Ovary (tissue), 10 donors: ENCODE measurements at places on chromosomes 7 and 10. TPM values are rescaled to one million over a fixed set of nuclear protein-coding genes. Genes with fewer than 3 reads are reported as not detected.

Gene OPN4
- total RNA-seq: not detected

Gene BICC1
- 43.4 TPM for total RNA-seq

Gene VAX1
- total RNA-seq: not detected

Gene CROT
- total RNA-seq: 11.8 TPM

Gene RBP3
- not detected for total RNA-seq

Gene ATXN7L1
- 9.5 TPM for total RNA-seq

Gene PHYHIPL
- total RNA-seq: 0.56 TPM

Gene CAV1
- total RNA-seq: 74.2 TPM

Gene YKT6
- total RNA-seq: 49.9 TPM

DNA sequence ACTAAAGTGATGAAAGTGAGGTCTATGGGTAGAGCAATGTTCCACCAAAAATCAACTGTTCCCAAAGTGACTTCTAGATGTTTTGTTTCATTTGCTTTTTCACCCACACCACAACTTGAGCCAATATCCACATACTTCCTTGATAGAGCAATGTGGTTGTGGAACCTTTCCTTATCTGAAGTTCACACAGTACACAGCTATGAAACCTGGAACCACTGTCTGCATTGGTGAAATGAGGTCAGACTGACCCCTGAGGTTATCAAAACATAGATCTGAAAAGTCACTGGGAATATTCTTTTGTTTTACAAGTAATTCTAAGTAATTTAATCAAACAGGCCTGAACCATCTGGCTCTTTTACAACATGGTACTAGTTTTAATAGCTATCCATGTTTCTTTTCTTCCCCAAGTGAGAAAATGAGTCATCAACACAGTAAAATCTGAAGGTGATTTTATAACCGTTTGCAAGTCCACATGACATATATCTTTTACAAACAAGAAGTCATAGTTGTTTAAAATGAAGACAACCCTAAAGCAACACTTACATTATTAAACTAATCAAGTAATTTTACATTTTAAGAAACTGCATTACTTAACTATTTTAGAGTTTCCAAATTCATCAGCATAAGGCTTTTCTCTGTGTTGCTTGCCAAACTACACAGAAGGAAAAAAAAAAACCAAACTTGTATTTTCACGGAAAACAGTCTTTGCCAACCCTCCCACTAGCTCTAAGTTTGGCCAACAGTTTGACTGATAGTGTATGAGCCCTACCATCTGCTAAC lies 80.3 kb downstream of the LRRC17 start:
- no peak for DNase-seq
- H3K4me1 ChIP-seq: peaks cover 25% of the 10 kb centered on the region
- H3K27ac ChIP-seq: peak overlapping the region; percentile 77
- no peak overlapping the region for H3K4me3 ChIP-seq
- H3K27me3 ChIP-seq: no peaks in the 10 kb centered on the region

DNA sequence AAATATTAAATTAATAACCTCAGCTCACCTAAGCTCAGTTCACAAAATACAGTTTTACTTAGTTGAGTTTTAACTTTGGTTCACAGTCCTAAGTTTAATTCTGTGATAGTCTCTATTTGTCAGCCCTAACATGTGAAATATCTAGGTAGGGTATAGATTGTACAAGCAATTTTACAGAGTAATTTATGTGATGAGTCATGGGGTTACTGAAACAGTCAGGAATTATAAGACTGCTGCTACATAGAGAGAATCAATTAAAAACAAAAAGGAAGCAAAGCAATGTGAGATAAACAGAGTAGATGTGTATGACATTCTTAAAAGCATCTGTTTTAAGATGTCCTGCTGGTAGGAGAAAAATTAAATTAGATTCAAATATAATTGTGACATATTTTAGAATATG lies 1018.2 kb upstream of the KCND2 start:
- no peaks in the 10 kb centered on the region for H3K27me3 ChIP-seq
- H3K4me1 ChIP-seq: no peaks in the 10 kb centered on the region
- no peaks in the 10 kb centered on the region for H3K36me3 ChIP-seq
- H3K27ac ChIP-seq: no peak overlapping the region

DNA sequence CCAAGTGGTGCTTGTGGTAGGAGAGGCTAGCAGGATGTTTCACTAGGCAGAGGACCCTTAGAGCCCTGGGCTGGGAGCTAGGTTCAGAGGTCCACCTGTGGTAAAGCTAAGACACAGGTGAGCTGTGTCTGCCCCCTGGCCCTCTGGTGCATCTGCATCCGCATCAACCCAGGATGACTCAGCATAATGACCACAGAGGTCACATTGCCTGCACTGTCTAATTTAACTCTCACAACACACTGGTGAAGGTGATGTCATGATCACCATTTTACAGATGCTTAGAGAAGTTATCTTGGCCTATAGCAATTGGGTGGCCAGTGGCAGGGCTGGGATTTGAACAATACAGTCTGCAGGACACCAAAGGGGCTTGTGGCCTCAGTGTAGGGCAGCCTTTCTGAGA lies 33.1 kb downstream of the HABP2 start:
- no peaks in the 10 kb centered on the region for H3K4me1 ChIP-seq
- H3K27ac ChIP-seq: no peak overlapping the region
- H3K27me3 ChIP-seq: no peaks in the 10 kb centered on the region
- no peaks in the 10 kb centered on the region for H3K36me3 ChIP-seq
- no peak for DNase-seq
- no peak overlapping the region for H3K4me3 ChIP-seq

- H3K27ac ChIP-seq: peak overlapping the region; percentile 83
- peaks cover 3% of the 10 kb centered on the region for H3K4me1 ChIP-seq
- peak overlapping the region; percentile 68 for H3K4me3 ChIP-seq
- no peaks in the 10 kb centered on the region for H3K27me3 ChIP-seq
- no peaks in the 10 kb centered on the region for H3K36me3 ChIP-seq
Observed at GRCh38 chr10:11165591-11166543, 148.2 kb downstream of the CELF2 start.

- no peaks in the 10 kb centered on the region for H3K36me3 ChIP-seq
- H3K4me1 ChIP-seq: peaks cover 13% of the 10 kb centered on the region
- no peak overlapping the region for H3K27ac ChIP-seq
Observed at GRCh38 chr7:42914421-42915045, 2.7 kb upstream of the C7orf25 start.

DNA sequence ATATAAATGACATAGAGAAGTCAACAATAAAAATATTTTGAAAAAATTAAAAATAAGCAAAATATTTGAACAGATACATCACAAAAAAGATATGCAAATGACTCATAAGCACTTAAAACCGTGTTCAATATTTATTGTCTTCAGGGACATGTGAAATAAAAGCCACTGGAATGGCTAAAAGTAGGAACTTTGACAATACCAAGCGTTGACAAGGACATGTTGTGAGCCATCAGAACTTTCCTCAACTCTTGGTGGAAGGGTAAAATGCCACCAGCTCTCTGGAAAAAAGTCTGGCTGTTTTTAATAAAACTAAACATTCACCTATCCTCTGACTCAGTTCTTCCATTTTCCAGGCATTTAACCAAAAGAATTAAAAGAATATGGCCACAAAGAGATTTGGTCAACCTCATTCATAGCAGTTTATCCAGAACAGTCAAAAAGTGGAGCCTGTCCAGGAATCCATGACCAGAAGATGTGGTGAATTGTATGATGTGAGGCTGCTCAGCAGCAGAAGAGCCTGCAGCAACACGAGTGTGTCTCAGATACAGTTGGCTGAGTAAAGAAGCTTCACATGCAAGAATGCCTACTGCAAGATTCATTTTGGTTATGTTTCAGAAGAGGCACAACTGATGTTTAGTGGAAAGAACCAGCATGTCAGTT lies 7.1 kb upstream of the KLF6 start:
- H3K27me3 ChIP-seq: no peaks in the 10 kb centered on the region
- DNase-seq: no peak
- H3K36me3 ChIP-seq: no peaks in the 10 kb centered on the region
- H3K4me1 ChIP-seq: no peaks in the 10 kb centered on the region

DNA sequence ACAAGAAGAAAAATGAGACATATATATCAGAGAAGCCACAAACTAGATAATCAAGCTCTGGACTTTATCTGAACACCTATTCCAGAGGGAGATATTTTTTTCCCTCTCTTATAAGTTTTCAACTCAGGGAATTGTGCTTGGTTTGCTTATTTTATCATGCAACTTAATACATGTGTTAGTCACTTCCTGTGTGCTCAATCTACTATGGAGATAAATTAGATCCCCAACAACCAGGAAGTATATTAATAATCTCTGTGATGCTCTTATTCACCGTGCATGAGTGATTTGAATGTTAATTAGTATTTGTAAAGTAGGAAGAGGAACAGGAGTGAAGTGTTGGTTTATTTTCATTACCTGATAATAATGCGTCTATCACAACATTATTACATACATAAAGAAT lies 38.8 kb upstream of the ZNF365 start:
- H3K4me1 ChIP-seq: no peaks in the 10 kb centered on the region
- no peak for DNase-seq
- no peak overlapping the region for H3K4me3 ChIP-seq
- no peak overlapping the region for H3K27ac ChIP-seq
- no peaks in the 10 kb centered on the region for H3K27me3 ChIP-seq
